Chondrocyte (in vitro differentiated cells): ENCODE measurements at places on chromosomes 2 and 18. TPM values are rescaled to one million over a fixed set of nuclear protein-coding genes. Genes with fewer than 3 reads are reported as not detected.

Gene DPP4
- 0.42 to 0.60 TPM in 2 of 3 replicates, not detected in the other for total RNA-seq

Gene IL36A
- not detected in 3 replicates for total RNA-seq

- no peak for DNase-seq
- peaks cover 67% of the 10 kb centered on the region for H3K4me1 ChIP-seq
- no peak overlapping the region for H3K4me3 ChIP-seq
- H3K36me3 ChIP-seq: no peaks in the 10 kb centered on the region
- H3K27me3 ChIP-seq: no peaks in the 10 kb centered on the region
These were observed 59.9 kb downstream of the PTPRM start for GRCh38 chr18:7626922-7627440.

DNA sequence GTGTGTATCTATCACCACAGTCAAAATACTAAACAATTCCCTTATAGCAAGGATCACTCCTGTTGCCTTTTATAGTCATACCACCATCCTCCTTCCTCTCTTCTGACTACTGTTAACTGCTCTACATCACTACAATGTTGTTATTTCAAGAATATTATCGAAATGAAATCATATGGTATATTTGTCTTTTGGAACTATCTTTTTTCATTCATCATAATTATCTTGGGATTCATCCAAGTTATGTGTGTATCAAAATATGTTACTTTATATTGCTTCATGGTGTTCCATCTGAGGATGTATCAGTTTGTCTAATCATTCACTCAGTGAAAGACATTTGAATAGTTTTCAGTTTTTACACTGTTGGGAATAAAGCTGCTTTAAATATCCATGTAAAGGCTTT, 1423.0 kb upstream of the PIK3C3 start:
- no peaks in the 10 kb centered on the region for H3K36me3 ChIP-seq
- H3K27me3 ChIP-seq: no peaks in the 10 kb centered on the region
- H3K27ac ChIP-seq: peak overlapping the region; percentile 60
- peaks cover 19% of the 10 kb centered on the region for H3K4me1 ChIP-seq

DNA sequence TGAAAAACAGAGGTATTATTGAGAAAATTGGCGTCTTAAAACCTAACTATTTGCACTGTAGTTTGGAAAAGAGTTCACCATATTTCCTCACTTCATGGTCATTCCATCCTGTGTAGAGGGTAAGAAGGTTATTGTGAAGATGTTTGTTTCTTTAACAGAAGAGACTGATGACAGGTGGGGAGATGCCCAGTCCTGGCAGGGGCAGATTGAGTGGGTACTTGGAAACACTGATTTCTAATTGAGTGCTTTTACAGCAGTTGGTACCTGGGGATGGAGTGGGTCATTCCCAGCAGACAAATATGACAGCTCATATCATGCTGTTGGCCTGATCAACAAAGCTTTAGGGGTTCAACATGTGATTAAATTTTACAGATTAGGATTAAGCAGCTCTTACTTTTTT, 67.5 kb downstream of the MYOM1 start:
- no peaks in the 10 kb centered on the region for H3K27me3 ChIP-seq
- H3K4me1 ChIP-seq: peaks cover 35% of the 10 kb centered on the region
- DNase-seq: no peak
- H3K36me3 ChIP-seq: no peaks in the 10 kb centered on the region
- no peak overlapping the region for H3K27ac ChIP-seq
